ENCODE measurements at places on chromosomes 2 and 18.

- DNase-seq = no peak
Observed at GRCh38 chr2:10014418-10015190, 28.7 kb upstream of the KLF11 start.

DNA sequence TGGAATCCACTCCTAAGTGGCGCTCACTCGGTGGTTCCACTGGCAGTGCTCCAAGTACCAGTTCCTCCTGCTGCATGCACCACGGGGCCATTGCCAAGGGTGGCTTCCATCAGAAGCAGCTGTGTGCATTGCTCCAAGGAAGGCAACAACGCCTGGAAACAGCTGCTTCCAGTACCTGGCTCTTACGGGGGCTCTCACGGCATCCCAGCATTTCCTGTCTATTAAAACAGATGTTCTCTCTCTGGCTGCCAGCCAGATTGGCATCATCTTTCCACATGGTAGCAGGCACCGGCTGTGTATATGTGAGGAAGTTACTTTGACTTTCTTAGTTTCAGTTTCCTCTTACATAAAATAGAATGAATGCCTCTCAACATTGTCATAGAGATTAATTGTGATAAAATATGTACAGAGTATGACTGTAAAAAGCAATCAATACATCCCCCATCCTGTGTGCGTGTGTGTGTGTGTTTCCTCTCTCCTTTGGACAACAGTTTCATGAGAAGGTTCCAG, 84.9 kb downstream of the CMPK2 start:
- peak; percentile 11 for DNase-seq

DNA sequence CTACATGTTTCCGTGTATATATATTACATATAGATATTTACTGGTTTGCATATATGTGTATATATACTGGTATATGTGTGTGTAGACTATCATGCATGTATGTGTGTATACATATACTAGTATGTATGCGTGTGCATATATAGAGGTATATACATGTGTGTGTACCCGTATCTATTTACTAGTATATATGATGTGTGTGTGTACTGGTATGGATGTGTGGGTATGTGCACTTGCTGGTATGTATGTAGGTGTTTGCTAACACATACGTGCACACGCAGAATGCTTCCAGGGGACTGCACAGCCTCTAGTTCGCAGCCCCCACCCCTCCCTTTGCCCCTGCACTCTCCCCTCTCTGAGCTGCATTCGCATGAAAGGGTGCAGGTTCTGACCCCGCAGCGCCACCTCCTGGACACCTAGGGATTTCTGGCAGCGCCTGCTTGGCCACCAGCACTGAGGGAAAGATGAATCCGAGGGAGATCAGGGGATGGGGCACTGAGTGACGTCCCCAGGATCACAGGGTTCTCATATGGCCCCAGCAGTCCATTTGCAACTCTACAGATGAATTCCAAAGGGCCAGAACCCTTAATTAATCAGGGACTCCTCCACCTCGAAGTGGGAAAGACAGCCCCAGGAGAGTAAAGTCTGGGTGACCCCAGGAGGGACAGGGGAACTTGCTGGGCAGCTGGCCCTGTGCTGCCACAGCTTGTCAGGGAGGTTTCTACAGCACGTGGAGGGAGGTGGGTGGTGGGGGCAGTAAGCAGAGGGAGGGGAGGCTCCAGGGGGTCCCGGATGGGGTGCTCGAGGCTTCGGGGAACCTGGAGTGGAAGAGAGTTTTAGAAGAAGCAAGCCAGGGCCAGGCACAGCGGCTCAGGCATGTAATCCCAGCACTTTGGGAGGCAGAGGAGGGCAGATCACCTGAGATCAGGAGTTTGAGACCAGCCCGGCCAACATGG, 66.8 kb upstream of the ASAP2 start:
- DNase-seq = peak; percentile 45

DNA sequence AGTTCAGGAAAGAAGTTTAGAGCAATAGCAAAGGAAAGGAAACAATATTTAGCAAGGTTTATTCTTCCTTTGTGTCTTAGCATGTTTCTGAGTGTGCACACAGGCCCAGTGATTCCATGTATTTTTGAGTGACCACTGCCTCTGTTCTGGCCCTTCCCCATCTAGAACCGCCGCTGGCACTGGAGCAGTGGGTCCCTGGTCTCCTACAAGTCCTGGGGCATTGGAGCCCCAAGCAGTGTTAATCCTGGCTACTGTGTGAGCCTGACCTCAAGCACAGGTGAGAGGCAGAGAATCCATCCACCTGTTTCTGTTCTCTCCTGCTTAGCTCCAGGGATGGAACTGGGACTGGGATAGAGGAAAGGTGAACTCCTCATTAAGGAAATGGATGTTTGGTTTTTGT, 2.4 kb downstream of the REG1A start:
- DNase-seq = no peak

DNA sequence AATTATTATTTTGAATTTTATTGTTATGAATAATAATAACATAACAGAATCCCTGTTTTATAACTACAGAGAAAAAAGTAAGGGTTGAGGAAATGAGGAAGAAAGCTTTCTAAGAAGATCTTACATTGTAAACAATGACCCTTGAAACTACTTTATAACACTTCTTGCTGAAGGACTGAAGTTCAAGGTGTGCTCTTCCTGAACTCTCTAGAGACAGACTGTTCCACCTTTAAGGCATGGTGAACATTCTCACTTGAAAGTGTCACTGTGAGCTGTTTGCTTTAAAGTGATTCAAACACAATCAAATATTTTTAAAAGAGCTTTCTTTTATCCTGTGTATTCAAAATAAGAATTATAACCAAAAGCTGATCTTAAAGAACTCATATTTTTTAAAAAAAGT, 131.5 kb downstream of the DNAH7 start:
- DNase-seq = no peak

DNA sequence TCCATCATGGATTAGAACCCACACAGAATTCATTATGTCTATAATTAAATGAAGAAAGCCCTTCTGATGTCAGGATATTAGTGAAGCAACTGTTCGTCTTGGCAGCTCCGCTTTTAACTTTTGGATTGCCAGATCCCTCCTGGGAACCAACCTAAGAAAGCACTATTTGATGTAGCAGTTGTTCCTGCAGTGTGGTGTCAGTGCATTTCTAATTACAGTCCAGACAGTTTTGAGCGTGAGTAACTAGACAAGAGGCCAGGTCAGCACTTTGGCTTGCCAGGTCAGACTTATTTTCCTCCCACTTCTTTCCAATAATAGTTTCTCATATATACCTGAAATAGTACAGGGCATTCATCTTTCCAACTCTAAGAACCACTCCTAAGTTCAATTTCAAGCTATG, 13.8 kb downstream of the NRXN1 start:
- no peak for DNase-seq

- DNase-seq = no peak
Observed at GRCh38 chr2:132276571-132276981, 114.8 kb upstream of the ANKRD30BL start.

DNA sequence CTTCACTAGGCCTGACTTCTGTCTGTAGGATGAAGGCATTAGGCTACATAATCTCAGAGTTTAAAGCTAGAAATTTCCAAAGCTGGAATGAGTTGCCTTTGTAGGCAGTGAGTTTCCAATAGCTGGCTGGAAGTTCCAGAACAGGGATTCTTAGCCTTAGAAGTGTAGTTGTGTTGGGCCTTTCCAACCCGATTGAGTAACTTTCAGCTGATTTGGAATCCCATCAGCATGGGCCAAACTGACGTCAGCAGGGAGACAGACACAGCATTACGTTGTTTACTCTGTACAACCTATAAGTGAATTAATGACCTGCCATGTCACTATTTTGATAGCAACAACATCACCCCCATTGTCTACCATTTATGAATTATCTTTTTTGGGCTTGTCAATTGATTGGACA, 56.9 kb downstream of the SETBP1 start:
- DNase-seq = no peak

- no peak for DNase-seq
Observed at GRCh38 chr2:63465633-63466032, 122.6 kb downstream of the WDPCP start.

GRCh38 chr2:30488012-30488659, 41.1 kb downstream of the LCLAT1 start:
- DNase-seq = no peak

- no peak for DNase-seq
Observed at GRCh38 chr2:120520929-120521912, 175.3 kb downstream of the INHBB start.

DNA sequence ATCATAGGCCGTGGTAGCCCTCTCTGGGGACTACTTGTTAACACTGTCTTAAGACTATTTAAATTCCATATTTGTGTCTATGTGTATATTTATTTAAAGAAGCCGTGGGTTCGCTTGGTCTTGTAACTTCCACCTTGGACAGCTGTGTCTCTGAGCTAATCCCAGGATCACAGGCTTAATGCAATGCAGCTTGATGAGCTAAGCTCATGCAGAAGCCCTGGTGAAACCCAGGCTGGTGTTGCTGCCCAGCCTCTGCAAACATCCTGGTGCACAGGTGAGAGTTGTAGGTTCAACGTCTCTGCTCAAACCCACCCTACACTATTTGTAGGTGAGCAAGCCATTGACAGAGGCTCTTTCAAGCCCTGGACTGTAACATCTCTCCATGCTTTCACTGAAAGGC, 211.8 kb downstream of the FAM210A start:
- no peak for DNase-seq

DNA sequence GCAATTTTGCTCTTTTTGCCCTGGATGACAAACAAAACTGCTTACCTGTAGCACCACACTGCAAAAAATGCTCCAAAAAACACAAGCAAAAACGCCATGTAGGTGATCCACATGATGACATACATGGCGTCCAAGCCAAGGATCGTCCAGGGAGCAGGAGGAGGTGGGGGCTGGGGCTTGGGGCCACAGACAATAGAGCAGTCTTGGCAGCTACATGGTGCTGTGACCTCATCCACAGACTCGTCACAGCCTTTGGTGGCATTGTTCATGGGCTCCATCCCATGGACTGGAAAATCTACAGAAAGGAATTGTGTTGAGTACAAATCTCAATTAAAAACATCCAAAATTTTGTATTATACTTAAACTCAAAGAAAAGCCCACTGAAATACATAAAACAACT, 26.1 kb downstream of the NPC1 start:
- DNase-seq = no peak

DNA sequence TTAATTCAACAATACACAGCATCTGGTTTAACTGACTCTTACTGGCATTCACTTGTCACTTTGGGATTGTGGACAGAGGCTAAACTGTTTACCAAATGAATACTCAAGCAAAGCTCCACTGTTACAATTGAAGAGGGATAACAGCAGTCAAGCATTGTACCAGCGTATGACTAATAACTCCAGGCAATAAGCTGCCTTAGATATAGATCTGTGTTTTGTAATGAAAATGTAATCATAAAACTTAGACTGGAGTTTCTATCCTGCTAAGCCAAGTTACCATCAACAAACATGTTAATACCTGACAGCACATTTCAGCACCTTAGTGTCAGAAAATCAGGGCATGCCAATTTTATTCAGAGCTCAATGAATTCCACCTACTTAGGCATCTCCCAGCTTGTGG, 889.5 kb downstream of the EPHA4 start:
- DNase-seq = no peak

DNA sequence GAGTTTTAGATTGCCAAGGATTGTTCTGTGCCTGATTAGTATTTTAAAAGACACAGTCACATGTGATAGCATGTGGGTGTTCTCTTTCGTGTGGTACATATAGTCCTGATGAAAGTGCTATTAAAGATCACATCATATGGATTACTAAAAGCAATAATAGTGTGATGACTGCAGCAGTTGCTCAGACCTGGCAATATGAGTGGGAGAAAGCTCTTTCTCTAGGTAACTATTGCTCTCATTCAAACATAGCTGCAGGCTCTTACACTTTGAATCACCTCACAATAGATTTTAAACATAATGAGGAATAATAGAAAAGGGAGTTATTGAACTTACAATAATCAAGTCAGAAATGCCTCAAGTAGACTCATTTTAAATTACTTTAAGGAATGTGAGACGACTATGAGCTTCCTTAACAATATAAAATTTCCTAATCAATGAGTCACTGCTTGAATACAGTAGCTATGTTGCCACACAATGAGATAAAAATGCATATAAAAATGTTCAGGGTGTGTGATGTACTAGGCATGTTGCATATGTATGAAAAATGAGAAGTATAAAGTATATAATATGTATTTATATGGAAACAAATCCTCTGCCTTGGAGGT, 452.1 kb downstream of the TMX3 start:
- DNase-seq = no peak

DNA sequence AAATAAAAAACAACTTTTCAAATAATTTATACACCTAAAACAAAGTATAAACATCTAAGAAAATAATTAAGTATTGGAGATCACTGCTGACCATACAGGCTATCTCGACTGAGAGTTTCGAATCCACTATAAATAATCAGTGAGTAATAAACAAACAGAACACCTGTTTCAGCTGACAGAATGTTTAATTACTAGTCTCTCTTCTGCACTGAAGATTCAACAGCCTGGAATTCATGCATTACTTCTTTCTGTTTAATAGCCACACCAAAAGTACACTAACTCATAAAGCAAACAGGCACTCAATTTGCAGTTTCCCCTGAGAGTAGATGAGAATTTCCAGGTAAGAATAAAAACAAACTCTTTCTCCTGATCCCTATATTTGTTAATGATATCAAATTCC, 138.5 kb downstream of the RBMS1 start:
- no peak for DNase-seq

DNA sequence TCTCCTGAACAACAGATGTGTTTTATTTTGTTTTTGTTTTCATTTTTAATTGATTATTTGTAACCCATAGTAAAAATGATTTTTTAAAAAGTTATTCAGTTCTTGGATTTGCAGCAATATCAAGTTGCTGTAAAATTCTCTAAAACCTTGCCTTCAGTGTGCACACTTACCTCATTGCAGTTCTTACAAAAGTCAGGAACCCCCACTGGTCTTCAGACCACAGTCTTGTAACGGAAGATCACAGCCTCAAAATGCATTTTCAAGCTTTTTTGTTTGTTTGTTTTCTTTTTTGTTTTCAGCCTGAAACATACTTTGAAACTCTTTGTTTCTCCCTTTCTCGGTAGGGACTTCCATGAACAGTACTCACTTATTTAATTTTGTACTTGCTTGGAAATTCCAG, 1012.8 kb upstream of the GYPC start:
- no peak for DNase-seq

DNA sequence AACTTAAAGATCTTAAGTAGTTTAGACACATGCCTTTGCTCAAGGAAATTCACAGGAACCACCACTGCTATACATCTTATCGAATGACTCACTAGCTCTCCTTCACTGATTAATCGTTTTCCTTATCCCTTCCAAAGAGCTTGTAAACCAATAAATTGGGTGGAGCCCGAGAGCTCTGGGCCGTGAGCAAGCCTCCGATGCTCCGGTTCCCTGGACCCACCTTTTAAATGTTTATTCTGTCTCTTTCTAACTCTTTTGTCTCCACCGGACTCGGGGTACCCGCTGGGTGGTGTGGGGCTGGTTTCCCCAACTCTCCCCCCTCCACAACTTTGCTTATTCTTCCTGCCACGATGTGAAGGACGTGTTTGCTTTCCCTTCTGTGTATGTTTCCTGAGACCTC, 292.9 kb upstream of the TMEFF2 start:
- DNase-seq = no peak

DNA sequence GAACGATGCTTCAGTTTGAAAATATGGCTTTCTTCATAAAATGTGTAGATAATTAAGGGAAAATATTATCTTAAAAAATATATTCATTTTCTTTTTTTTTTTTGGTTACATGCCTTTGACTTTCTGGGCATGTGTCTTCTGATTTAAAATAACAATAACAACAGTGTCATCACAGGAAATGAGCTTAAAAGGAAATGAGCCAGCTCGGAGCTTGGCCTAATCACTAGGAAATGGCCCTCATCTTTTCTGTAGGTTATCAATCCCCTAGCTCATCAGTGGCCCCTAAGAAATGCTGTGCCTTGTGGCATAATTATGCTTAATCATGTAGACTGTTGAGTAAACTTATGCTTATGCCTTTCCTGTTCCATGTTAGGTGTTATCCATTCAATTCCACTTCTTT, 141.8 kb upstream of the FHL2 start:
- no peak for DNase-seq
